Left lobe of liver (tissue), 2 donors: ENCODE measurements at places on chromosomes 6 and 20.

DNA sequence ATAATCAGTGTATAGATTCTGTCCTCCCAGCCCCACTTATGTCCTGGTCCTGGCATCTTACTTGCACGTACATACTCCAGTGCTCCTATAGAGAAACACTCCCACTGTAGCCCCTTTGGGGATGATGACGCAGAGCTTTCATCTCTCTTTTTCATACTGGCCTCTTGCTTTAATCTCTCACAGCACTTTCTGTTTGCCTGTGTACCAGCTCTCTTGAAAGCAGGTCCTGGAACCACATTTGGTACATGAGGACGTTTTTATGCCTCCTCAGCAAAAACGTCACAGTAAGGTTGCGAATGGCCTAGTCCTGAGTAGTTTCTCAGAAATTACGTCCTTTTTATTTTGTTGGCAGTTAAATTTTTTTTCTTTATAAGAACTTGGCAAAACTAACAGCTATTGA is 10.8 kb downstream of the L3MBTL3 start:
- DNase-seq, result no peak

- no peak for DNase-seq
Measured at GRCh38 chr6:15301179-15302006, 55.5 kb downstream of the JARID2 start.

DNA sequence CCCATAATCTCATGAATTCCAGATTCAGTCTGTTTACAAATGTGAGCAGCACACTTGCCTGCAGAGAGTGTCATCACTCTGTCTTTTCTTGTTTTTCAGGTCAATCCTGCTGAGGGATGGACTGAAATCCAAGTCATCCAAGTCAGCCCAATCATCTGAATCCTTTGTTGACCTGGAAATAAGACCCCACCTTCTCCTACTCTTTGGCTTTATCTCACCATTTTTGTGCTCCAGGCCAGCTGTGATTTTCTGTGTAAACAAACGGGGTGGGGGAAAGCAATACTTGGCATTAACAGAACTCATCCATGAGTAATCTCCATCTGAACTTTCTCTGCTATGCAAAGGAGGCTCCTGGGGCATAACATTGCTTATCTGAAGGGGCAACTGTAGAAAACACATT is 16.9 kb upstream of the GSTA4 start:
- no peak for DNase-seq

DNA sequence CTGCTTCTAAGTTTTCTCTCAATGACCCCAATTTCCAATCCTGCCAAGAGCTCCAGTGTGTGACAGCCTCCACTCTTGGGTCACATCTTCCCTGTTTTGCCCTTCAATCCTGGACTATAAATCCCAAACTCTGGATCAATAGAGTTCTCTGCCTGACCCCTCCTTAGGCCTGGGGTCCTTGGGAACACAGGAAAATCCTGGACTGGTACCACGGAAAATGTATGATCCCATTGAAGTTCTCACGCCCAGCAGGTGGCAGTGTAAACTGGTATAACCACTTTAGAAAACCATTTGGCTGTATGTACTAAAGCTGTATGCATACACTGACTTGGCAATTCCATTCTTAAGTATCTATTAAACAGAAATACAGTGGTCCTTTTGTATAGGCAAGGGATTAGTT is 98.0 kb downstream of the SNAP25 start:
- DNase-seq, result peak; percentile 52

DNA sequence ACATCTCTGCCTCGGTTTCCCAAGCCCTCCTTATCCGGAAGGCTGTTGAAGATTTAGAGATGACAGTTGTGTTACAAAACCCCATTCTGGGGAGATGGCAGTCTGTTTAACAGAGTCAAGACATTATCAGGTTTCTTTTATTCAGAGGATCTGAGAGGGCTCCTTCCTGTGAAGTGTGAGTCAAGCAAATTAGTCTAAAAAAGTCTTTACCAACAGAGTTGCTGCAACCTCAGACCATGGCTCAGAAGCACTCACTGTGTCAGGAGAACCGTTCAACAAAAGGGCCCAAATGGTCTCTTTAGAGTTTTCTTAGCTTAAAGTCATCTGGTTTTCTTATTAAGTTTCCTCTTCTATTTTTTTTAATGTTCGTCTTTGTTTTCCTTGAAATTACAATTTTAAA is 717.8 kb downstream of the EPM2A start:
- DNase-seq, result no peak

GRCh38 chr20:37902504-37903313 is at the start of gene VSTM2L:
Gene VSTM2L (plus strand): TSS chr20:37903127. CDS start chr20:37903351, 224 bp downstream.
- DNase-seq, result peak; percentile 52

- DNase-seq, result no peak
Measured at GRCh38 chr6:56334937-56335336, 87.6 kb upstream of the COL21A1 start.

- DNase-seq, result no peak
Measured at GRCh38 chr6:93644611-93645010, 225.3 kb upstream of the EPHA7 start.

- peak; percentile 64 for DNase-seq
Measured at GRCh38 chr6:109187399-109188114, 92.2 kb downstream of the CEP57L1 start.

DNA sequence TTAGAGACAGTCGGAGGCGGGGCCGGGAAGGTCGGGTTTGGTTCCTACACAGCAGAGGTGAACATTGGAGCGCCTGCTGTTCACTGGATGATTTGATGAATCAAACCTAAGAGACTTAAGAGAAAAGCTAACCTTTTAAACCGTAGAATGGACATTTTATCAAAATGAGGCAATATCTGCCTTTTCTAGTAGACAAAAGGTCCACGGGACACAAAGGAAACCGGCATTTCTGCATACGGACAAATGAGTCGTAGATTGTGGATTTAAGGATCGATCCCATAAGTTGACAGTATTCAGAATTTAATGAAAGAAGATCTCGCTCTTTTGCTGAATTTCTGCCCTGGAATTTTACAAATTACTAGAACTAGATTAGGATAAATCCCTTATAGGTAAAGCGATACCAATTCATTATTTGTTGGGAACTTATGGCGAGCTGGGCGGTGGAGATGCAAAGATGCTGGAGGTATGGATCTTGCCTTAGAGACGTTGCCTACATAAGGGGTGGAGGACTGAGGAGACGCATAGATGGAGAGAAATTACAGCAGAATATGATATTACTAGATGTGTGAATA is 400 bp downstream of the PAK1IP1 start:
- no peak for DNase-seq

DNA sequence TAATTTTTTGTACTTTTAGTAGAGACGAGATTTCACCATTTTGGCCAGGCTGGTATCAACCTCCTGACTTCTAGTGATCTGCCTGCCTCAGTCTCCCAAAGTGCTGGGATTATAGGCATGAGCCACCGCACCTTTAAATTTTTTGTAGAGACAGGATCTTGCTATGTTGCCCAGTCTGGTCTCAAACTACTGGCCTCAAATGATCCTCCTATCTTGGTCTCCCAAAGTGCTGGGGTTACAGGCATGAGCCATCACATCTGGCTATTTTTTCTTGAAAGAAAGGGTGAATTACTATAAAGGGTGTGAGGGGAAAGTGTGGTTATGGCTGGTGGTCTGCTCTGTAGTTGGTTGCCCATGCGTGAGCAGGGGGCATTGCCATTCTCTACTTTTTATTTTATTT is 1.6 kb downstream of the LY6G6F start:
- no peak for DNase-seq

DNA sequence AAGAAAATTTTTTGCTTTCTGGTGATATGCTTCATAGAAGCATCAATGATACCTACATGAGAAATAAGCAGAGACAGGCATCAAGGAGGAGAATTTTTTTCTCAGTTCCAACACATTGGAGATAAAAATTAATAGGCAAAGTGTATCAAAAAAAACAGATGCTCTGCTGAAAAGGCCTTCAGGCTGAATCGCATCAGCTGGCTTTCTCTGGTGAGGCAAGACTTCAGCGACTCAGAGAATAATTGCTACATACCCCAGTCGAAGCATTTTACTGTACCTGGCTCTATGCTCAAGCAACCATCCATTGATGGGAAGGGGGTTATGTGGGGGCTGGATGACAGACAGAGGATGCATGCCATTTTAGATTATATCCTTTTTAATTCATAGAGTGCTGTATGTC is 415.1 kb downstream of the TFAP2A start:
- no peak for DNase-seq

- no peak for DNase-seq
Measured at GRCh38 chr6:509676-510075, 118.1 kb downstream of the IRF4 start.

DNA sequence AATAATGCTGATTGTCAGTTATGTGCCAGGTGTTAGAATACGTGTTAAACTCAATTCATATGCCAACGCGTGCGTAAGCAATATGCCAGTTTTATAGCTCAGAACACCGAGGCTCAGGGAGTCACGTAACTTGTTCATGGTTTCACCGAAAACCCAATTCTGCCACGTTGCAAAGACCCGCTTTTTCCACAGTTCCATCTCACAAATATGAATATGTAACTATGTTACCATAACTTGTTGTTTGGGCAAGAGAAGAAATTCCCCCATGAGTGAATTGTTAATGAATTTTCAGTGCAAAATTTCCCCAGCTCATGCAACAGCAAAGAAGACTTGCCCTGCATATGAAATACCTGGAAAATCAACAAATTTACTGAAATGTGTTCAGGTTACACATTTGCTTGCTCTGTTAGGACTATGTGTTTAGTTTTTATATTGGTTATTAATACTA is 30.1 kb downstream of the SF3B5 start:
- no peak for DNase-seq

DNA sequence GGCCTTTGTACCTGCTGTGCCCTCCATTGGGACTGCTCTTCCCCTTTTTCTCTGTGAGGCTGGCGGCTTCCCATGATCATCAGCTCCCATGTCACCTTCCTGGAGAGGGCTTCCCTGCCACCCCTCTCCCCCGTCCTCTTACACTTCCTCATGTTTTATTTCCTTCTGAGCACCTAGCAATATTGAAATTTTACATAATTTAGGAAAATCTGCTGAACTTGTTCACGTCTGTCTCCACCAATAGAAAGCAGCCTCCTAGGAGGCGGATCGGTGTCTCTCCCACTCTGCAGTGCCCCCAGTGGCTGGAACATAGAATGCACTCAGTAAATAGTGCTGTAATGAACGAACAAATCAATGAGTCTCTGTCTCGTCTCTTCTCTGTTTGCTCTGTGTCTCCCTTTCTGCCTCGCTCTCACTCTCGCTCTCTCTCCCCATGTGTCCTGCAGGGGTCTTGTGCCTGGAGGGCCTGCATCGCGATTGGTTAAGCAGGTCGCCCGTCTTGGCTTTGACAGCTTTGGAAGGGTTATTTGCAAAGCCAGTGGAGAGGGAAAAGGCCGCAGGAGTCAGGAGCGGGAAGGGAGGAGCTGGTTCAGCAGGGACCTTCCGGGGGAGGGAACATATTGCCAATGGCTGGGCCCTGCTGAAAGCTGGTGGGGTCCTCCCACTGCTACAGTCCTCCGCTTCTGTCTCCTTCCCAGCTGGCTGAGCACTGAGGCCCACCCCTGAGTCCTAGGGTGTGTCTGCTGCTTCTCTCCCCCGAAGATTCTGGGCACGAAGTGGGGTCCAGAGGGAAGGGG is 12.1 kb upstream of the OCSTAMP start:
- peak; percentile 69 for DNase-seq

GRCh38 chr6:43367245-43367984 is 2.0 kb downstream of the ZNF318 start:
- no peak for DNase-seq

GRCh38 chr6:9484686-9485085 is 930.2 kb downstream of the TFAP2A start:
- no peak for DNase-seq

DNA sequence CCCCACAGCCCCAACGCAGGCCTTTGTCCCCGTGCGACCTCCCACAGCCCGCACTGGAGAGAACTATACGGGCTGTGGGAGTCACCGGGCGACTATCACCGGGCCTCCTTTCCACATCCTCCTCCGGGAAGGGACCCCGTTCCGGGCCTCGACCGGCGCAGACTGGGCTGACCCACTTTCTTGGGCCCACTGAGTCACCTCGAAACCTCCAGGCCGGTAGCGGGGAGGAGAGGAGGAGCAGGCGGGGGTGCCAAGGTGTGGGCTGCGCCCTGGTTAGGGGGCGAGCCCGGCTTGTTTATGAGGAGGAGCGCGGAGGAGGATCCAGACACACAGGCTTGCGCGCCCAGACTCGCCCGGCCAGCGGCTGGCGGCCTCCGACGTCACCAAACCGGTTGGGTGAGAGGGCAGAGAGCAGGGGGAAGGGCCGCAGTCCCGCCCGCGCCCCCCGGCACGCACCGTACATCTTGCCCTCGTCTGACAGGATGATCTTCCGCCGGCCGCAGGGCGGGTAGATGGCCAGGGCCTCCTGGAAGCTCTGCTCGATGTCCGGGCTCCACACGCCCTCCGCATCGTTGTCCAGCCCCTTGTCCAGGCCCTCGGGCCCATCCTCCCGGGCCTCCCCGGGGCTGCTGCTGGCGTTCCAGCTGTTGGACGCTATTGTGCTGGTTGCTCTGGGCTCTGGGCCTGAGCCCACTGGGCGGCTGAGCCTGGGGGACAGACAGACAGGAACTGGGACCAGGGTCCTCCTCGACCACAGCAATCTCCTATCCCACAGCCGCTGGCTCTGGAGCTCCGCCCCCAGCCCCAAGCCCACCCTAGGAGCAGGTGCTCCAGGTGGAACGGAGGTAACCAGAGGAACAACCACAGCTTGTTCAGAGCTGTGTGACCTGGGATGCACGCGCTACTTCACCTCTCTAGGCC is 10.6 kb downstream of the TEAD3 start:
- DNase-seq, result no peak

GRCh38 chr6:129030215-129030614 is 147.3 kb downstream of the LAMA2 start:
- DNase-seq, result no peak

DNA sequence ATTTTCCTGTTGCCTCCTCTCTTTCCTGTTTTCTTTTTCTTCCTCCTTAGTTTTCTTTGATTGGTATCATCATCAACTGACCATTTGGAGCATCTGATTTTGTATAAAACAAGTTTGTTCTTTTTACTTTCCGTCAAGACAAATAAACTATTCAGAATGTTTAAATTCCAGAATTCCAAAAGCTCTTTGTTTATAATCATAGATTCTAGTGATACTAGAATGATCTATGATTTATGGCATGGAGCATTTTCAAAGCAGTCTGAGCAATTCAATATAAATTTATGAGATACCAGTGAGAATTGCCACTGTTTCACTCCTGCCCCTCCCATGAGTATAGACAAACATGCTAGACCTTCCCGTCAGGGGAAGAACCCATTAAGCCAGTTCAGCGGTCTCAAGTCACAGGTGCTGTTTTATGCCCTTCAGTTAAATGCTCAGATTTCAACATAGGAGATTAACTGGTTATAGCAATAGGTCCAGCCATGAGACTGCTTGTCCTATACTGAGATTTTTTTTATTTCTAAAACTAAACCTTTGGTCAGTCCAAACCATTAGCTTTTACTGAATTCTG is 60.7 kb downstream of the GRIK2 start:
- no peak for DNase-seq
